ENCODE measurements at places on chromosomes 1 and 21.

GRCh38 chr1:244628789-244629188 is 24.1 kb upstream of the DESI2 start:
- DNase-seq, result no peak

DNA sequence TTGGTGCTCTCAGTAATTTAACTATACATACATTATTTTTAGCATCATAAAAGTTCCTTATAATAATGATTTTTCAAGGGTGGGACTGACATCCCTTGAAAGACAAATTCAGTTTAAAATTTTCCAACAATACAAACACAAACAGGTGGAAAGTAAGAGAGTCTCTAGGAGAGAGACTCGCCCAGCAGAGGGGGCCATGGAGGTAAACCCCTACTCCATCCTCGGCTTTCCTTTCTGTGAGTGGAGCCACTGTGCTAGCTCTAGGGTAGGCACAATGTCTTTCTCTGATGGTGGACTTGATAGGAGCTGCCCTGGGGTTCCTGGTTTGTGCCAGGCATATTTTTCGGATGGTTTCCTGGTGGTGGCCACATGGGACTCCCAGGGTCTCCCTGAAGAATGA is 8.3 kb downstream of the CSMD2 start:
- DNase-seq, result no peak

DNA sequence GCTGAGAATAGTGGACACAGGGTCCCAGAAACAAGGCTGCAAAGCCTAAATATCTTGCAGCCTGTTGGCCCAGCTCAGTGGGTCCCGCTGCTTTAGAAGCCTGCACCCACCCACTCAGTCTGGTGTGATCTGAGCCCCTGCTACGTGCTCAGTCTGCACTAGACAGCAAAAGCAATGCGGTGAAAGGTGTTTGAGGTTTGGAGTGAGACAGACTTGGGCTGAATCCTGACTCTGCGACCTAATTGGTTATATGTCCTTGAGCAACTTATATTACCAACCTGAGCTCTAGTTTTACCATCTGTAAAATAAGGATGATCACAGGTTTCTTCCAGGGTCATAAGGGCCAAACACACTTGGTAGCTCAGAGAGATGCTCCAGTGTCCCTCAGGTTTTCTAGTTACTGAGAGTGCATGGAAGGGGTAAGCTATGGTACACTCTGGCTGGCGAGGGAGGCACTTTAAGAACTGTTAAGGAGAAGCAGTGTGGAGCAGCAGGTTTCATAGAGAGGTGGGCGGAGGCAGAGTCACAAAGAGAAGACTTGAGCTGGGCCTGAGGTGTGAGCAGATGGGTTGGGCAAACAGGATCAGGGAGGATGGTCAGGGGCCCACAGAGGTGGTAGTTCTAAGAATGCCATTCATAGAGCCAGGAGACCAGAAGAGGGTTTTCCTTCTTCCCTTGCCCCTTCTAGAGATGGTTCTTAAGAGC is 10.1 kb downstream of the TMEM200B start:
- no peak for DNase-seq

DNA sequence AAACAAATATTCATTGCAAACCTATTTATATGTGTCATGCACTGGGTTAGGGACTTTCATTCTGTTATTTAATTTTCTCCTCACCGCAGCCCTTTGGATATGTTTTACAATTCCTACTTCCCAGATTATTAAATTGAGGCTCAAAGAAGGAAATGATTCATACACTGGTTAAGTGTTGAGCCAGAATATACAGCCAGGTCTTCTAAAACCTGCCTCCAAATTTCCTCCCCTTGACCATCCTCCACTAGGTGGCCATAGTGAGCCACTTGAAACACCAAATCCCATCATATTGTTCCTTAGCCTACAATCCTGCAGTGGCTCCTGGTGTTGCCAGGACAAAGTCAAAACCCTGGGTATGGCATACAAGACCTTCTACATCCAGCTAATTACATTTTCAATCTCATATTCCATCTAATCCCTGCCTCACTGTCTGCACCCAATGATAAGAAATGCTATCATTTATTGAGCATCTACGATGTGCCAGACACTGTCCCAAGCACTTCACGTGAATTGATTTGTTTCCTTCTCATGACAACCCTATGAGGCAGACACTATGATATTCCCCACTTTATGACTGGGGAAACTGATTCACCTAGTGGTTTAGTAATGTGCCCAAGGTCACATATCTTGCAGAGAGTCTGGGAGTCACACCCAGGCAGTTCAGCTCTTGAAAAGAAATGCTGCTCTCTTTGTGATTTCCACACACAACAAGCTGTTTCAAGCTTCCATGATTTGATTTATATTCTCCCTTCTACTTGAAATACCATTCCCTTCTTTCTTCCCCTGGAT is 23.6 kb upstream of the KIRREL1 start:
- peak; percentile 18 for DNase-seq

DNA sequence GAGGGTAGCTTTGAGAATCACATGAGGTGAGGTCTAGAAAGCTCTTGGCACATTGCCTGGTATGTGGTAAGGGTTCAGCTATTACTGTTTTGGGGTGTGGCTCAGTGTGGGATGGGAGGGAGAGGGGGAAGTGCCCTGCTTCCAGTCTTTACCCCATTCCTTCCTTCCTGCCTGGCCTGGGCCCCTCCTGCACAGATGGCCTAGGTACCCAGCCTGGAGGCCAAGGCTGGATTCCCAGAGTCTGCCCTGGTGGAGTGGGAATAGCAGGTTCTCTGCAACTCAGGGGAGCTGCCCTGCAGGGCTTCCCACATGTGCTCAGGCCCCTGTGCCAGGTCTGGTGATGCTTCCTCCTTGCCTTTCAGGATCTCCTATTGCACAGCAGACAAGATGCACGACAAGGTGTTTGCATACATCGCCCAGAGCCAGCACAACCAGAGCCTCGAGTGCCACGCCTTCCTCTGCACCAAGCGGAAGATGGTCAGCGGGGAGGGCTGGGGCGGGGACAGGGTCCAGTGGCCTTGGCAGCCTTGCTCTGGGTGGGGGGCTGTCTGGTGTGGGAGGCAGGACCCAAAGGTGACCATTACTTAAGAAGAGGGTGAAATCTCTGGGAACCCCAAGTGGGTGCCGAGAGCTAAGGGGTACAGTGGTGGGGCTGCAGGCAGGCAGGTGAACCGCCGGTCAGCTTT is 13.5 kb downstream of the LDLRAP1 start:
- DNase-seq, result peak; percentile 58

- DNase-seq, result no peak
Measured at GRCh38 chr1:27403065-27403726, 10.8 kb downstream of the GPR3 start.
